ENCODE measurements at places on chromosomes 3 and 15.

DNA sequence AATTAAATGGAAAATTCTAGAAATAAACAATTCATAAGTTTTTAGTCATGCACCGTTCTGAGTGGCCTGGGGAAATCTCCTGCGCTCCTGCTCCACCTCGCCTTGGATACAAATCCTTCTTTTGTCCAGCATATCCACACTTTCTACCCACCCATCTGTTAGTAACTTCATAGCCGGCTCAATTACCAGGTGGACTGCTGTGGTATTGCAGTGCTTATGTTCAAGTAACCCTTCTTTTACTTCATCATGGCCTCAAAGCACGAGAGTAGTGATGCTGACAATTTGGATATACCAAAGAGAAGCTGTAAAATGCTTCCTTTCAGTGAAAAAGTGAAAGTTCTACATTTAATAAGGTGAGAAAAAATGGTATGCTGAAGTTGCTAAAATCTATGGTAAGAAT, 142.3 kb upstream of the CHL1 start:
- no peak for DNase-seq

GRCh38 chr15:87416591-87417257, 839.8 kb downstream of the NTRK3 start:
- DNase-seq, result no peak

DNA sequence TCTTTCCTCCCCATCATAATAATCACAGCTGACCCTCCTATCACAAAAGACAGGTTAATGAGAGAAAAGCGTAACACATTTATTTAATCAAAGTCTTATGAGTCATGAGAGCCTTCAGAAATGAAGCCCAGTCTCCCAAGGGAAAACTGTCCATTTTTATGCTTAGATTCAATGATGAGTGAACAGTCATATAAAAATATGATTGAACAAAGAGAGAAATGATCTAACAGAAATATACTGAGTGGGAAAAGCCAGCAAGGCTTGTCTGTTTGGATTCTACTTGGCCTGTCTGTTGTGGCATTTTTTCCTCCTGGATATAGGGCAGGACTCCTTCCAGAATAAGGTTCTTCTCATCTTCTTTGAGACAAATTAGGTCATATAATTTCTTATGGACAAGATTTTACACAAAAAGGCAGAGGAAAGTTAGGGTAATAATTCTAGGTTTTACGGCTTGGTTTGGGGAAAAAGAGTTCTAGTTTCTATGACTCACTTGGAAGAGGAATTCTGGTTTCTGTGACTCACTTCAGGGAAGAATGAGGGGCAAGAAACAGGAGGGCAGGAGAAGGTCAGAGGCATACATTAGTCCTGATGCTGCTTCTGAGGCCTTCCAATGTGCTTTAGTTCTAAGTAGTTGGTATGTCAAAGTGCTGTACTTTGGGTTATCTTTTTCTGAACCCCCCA, 534.2 kb downstream of the ZIC1 start:
- DNase-seq, result no peak

DNA sequence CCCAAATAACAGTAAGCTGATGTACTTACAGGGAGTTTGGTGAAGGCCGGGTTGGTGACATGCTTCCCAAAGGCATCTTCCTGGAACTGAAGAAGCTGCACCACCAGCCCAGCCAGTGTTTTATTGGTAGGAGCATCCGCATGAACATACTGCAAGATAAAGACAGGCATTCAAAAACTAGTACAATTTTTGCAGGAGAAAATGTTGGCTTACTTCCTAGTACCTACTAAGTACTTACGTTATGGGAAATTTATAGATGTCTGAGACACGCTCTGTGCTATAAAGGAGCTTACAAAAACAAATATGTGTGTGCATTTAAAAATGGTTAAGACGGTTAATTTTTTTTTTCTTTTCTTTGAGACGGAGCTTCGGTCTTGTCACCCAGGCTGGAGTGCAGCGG, 8.9 kb downstream of the SMARCC1 start:
- no peak for DNase-seq

GRCh38 chr3:23767546-23767945, 38.2 kb upstream of the UBE2E1 start:
- no peak for DNase-seq

DNA sequence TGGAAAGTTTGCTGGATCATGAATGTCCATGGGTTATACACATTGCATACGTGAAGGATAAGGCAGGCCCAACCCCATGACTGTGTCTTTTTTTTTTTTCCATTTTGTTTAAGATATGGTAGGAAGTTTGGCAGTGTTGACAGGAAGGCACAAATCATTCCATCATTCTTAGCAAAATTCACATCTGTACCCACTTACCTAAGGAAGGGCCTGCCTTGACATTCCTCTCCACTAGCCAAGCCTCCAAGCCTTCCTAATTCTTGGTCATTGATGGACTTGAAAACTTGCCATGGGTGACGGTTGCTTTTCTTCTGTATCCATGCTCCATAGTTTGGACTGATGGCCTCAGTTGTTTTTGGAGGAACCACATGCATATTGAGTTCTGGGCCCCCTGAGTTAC, 54.4 kb downstream of the ARNT2 start:
- no peak for DNase-seq

GRCh38 chr15:55254916-55255679, 34.5 kb downstream of the RAB27A start:
- no peak for DNase-seq

DNA sequence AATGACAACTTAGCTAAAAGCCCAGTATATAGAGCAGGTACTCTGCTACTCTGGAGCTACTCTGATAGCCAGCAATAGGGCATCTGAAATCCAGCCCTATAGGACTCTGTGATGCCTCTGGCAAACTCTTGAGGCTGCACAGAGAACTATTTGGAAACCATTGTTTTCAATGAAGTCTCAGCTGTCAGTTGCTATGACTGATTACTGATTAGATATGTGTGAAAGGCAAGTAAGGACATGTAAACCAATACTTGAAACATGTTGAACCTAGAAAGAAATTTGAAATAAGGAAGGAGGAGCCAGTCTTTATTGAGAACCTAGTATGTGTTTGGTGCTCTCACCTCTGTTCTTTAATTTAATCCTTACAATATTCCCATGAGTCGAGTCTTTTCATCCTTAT, 40.2 kb upstream of the CRTC3 start:
- no peak for DNase-seq

DNA sequence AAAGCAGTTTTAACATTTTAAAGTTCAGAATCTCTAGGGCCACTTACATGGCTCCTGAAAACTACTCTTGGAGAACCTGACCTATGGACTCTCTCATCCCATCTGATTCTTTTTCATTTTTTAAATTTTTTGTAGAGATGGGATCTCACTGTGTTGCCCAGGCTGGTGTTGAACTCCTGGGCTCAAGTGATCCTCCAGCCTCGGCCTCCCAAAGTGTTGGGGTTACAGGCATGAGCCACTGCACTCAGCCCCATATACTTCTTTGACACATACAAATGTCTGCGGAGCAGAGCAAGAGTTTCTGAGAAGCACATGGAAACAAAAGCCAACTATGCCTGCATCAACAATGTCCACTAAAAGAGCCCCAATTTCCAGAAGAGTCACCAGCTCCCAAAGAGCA, 189.8 kb downstream of the FOXP1 start:
- DNase-seq, result no peak

- no peak for DNase-seq
Observed at GRCh38 chr15:58058073-58058472, 7.4 kb downstream of the ALDH1A2 start.

GRCh38 chr3:11825301-11825700, 21.4 kb downstream of the TAMM41 start:
- DNase-seq, result no peak

DNA sequence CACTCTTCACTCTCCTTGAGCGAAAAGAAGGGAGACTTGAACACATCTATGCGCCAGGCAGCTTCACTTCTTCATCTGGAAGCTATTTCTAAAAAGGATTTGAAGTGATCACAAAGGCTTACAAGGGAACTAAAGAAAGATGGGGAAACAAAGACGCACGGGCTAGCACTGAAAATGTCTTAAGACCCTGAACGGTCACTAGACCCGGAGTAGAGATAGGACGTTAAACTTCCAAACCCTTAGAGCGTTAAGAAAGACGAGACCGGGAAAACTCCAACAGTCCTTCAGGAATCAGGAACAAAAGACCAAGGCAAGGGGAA, 47.5 kb upstream of the EPHB3 start:
- no peak for DNase-seq

DNA sequence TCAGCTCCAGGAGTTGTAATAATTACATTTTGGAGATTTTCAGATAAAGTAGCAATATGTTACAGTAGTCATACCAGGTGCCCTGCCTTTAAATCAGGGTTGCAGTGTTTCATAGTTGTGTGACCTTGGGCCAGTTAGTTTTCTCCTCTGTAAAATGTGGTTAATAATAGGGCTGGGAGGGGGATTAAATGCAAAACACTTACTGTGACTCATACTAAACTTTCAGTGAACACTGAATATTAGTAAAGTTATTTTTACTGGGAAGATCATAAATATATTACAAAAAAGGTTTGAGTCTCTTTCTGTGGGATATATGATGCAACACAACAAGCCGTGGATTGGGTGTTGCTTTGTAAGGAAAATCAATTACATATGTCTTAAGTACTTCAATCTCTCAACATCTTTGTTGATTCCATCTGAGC, 1.1 kb upstream of the EBLN2 start:
- no peak for DNase-seq

DNA sequence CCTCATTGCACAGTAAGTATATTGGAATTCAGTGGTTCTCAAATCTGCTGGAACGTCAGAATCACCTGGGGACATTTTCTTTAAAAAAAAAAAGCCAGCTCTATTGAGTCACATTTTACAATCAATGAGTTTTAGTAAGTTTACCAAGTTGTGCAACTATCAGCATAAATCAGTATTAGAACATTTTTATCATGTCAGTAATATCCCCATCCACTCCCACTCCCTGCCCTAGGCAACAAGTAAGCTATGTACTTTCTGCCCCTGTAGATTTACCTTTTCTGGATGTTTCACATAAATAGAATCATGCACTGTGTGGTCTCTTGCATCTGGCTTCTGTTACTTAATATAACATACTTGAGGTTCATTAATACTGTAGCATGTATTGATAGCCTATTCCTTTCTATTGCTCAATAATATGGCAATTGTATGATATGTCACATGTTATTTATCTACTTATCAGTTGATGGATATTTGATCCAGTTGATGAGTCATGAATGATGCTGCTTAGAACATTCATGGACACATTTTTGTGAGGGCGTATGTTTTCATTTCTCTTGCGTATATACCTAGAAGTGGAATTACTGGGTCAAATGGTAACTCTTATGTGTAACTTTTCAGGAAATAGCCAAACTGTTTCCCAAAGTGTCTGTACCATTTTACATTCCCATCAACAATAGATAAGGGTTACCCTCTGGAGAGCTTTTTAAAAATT, 180.5 kb downstream of the THSD4 start:
- DNase-seq, result no peak

DNA sequence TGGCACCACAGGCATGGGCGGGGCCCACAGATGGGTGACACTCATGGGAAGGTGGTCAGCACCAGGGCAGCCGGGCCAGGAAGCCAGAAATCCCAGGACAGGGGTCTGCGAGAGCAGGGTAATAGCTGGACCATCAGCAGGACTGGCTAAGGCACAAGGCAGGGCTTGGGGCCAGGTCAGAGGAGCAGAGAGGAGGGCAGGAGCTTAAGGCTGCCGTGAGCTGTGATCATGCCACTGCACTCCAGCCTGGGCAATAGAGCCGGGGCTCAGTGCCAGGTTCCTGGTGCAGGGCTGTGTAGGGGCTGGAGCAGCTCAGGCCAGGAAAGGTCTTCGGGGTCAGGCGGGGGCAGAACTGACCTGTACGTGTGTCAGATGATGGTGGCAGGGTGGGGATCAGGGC, 64.2 kb upstream of the LINGO1 start:
- no peak for DNase-seq

DNA sequence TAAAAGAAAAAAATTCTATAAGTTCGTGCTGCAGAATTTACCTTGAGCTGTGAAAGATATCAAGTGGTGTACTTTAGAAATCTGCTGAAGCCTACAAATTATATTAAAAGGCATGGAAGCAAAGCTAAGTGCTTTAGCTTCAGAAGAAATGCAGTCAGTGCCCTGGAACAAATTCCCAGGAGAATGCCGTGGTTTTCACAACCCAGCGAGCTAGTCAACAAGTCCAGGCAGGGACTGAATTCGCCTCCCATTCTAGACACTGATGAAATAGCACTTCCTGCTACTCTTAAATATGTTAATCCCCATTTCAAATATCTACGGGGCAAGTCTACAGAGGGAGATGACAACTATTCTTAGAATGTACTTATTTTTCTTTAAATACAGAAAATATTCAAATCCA, 326.4 kb upstream of the IGF1R start:
- DNase-seq, result no peak

GRCh38 chr3:180980611-180981010, 8.9 kb downstream of the DNAJC19 start:
- no peak for DNase-seq

- DNase-seq, result peak; percentile 88
Observed at GRCh38 chr3:196632046-196632751, 7.3 kb upstream of the NRROS start.

GRCh38 chr15:78930577-78931388, 14.1 kb downstream of the CTSH start:
- DNase-seq, result no peak

All from head of caudate nucleus (tissue), 42 donors.